ENCODE measurements at places on chromosomes 4 and X.
A peak's percentile ranks its signal among the peaks of the same experiment; 100 is the strongest.

DNA sequence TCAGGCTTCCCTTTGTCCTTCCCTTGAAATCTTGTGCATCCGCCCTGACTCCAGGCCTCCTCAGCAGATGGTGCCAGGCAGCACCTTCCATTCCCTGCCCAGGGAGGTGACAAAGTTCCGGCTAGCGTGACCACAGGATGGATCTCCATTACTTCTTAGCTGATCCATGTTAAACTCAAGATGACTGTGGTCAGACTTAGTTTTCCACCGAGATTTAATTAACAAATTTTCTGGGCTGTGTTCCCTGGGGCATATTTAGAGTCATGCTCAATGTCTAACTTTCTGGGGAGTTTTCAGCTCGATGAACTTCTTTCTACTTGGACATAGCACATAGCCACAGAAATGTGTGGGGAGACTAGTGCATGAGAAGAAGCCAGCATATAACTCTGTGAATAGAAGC, 215.1 kb upstream of the SFRP2 start:
- peaks cover 14% of the 10 kb centered on the region for H3K36me3 ChIP-seq
- no peak overlapping the region for H3K4me3 ChIP-seq
- H3K4me1 ChIP-seq: peaks cover 59% of the 10 kb centered on the region
- peak overlapping the region; percentile 97 for H3K27ac ChIP-seq

GRCh38 chr4:66911880-66912279, 633.4 kb downstream of the CENPC start:
- no peaks in the 10 kb centered on the region for H3K27me3 ChIP-seq
- H3K4me3 ChIP-seq: no peak overlapping the region
- H3K27ac ChIP-seq: no peak overlapping the region
- H3K4me1 ChIP-seq: peaks cover 9% of the 10 kb centered on the region
- H3K36me3 ChIP-seq: no peaks in the 10 kb centered on the region

GRCh38 chr4:4519297-4519894, 22.5 kb downstream of the STX18 start:
- no peaks in the 10 kb centered on the region for H3K27me3 ChIP-seq
- no peaks in the 10 kb centered on the region for H3K36me3 ChIP-seq
- no peak overlapping the region for H3K27ac ChIP-seq
- H3K4me3 ChIP-seq: no peak overlapping the region

DNA sequence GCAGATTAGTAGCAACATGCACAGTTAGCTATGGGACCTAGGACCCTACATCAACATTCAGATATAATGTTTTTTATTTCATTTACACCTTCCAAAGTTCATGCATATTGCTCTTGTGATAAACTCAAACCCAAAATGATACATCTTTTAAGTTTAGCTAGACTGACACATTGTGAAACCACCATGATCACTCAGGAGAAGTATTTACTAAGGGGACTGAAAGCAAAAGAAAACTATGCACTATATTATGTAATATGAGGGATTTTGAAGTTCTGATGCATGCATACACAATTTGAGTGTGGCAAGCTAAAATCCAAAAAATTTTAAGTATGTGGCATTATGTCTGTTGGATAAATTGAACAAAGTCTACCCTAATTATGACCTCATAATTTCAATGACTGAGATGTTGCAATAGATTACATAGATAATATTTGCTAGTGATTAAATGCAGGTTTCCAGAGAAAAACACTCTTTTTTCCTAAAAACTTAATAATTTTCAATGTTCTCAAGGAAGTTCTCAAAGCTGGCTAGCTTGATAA, 914.8 kb upstream of the GRIA3 start:
- H3K4me1 ChIP-seq: no peaks in the 10 kb centered on the region
- H3K4me3 ChIP-seq: no peak overlapping the region
- no peaks in the 10 kb centered on the region for H3K27me3 ChIP-seq
- H3K36me3 ChIP-seq: no peaks in the 10 kb centered on the region
- no peak overlapping the region for H3K27ac ChIP-seq
- DNase-seq: no peak

DNA sequence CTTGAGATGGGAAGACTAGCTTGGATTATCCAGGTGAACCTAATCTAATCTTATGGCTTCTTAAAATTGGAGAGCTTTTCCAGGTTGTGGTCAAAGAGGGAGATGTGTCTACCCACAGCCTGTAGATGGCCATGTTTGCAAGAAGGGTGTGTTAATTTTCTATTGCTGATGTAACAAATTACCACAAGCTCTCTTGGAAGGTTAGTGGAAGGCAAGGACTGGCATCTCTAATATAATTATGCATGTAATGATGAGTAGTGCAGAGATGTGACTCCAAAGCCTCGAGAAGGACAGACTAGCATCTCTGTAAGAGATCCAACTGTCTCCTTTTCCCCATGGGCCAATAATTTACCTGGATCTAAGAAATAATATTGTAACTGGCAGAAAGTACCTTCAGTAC, 3.2 kb upstream of the ADH1B start:
- H3K36me3 ChIP-seq: peaks cover 7% of the 10 kb centered on the region
- no peak overlapping the region for H3K4me3 ChIP-seq
- H3K4me1 ChIP-seq: peaks cover 19% of the 10 kb centered on the region
- no peak for DNase-seq
- H3K27me3 ChIP-seq: no peaks in the 10 kb centered on the region

- no peak overlapping the region for H3K27ac ChIP-seq
- no peak for DNase-seq
- H3K27me3 ChIP-seq: no peaks in the 10 kb centered on the region
- H3K36me3 ChIP-seq: no peaks in the 10 kb centered on the region
- H3K4me1 ChIP-seq: peaks cover 12% of the 10 kb centered on the region
These were observed 87.5 kb downstream of the GLRA2 start for GRCh38 chrX:14616836-14617235.

DNA sequence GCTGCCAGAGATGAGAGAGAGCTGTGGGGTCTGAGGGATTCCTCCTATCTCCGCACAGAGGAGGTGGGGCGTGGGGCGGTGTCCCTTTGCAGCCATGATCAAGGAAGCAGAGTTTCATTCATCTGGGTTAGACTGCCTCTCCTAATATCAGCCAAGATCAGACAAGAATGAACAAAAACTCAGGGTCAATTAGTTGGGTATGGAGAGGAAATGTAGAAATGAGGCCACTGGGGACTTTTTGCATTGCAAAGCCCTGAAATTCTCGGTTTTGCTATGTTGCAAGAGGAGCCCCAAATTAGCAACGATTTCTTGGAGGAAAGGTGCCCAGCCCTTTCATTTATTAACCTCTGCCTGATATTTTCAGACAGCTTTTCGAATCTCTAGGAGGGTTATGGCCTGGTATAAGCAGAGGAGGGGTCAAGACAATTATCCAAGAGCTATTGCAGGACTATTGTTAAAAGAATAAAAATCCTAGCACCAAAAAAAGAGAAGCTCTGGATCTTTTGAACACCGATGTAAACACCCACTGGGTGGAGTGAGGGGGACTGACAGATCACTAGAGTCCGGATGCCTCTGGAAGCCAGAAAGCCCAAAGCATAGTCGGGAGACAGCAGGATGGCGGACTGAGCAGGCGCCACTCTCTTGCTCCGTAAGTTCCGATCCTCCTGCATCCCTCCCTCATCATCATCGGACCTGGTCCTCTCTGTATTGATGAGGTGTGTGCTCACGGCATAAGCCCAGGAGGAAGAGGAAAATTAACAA, 34.4 kb upstream of the ACSL1 start:
- no peaks in the 10 kb centered on the region for H3K4me1 ChIP-seq
- no peak overlapping the region for H3K27ac ChIP-seq
- DNase-seq: no peak
- H3K36me3 ChIP-seq: no peaks in the 10 kb centered on the region
- H3K4me3 ChIP-seq: no peak overlapping the region
- peaks cover 23% of the 10 kb centered on the region for H3K27me3 ChIP-seq

- no peak overlapping the region for H3K27ac ChIP-seq
- no peak overlapping the region for H3K4me3 ChIP-seq
- H3K4me1 ChIP-seq: no peaks in the 10 kb centered on the region
- DNase-seq: no peak
These were observed 47.9 kb downstream of the MAD2L1 start for GRCh38 chr4:120018786-120019185.

GRCh38 chrX:63765712-63766111, 19.3 kb downstream of the ARHGEF9 start:
- H3K4me3 ChIP-seq: no peak overlapping the region
- peaks cover 6% of the 10 kb centered on the region for H3K36me3 ChIP-seq
- H3K27me3 ChIP-seq: no peaks in the 10 kb centered on the region
- peaks cover 16% of the 10 kb centered on the region for H3K4me1 ChIP-seq
- no peak overlapping the region for H3K27ac ChIP-seq

DNA sequence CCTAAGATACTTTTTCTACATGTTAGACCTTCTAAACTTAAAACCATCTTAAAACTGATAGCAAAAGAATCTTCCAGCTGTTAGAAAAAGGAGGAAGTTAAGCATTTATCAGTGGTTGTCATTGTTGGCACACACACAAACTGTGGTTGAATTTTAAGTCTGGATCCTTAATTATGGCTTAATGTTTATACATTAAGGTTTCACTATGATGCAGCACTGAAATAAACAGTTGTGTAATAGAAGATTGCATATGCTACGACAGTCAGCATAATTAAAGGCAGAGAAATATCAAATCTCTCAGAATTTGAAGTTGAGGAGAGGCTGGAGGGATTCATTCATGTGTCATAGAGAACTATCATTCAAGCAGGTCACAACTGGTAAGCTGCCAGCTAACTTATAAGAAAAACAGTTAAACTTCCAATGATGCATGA, 32.3 kb downstream of the ADGRA3 start:
- DNase-seq: no peak
- no peak overlapping the region for H3K27ac ChIP-seq
- H3K4me1 ChIP-seq: peaks cover 27% of the 10 kb centered on the region
- H3K36me3 ChIP-seq: no peaks in the 10 kb centered on the region

DNA sequence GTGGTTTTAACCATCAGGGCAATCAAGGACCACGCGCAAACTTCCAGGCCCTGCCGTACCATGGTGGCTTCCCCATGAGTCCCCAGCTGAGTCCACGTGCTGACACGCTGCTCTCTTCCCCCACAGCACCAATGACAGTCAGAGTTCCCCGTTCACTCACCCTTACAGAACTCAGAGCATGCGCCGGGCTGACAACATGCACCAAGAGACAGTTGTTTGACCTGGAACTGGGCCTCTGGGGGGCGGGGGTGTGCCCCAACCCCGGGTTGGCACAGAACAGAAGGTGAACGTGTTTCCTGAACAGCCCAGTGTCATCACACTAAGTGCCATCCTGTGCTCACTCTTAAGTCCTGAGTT, 29.4 kb downstream of the IRF2 start:
- H3K4me1 ChIP-seq: peaks cover 63% of the 10 kb centered on the region
- no peaks in the 10 kb centered on the region for H3K27me3 ChIP-seq
- peaks cover 1% of the 10 kb centered on the region for H3K36me3 ChIP-seq
- DNase-seq: no peak
- H3K4me3 ChIP-seq: no peak overlapping the region

DNA sequence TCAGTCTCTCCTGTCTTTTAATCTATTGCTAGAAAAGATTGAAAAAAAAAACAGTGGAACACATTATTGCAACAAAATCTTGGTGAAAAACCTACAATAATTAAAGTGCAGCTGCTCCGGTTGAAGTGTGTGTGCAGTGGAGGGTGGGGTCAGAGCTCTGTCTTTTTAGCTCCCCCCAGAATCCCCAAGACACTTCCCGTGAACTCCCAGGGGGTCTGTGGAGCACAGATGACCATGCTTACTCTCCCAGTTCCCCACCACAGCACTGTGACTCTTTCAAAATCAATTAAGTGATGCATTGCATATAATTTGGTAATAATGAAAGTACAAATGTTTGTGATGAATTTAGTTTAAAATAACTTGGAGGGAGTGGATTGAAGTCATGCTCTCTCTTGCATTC, 15.7 kb upstream of the SLC10A4 start:
- H3K4me1 ChIP-seq: peaks cover 16% of the 10 kb centered on the region
- H3K27me3 ChIP-seq: peaks cover 2% of the 10 kb centered on the region
- H3K36me3 ChIP-seq: no peaks in the 10 kb centered on the region
- H3K27ac ChIP-seq: no peak overlapping the region

DNA sequence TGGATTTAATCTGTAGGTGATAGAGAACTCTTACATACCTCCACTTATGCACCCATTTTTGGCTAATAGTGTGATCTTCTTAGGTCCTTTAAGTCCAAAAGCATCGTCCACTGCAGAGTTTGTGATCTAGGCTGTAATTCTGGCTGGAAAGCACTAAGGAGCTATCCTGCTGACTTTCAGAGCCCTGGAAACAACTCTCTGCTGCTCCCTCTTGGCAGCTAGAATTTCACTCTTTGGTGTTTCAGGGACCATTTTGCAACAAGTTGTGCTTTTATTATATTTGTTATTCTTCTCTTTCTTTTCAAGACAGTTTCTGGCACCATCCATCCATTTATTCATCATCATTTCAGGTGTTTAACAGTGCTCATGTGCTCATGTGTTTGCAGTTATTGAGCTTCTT, 130.0 kb downstream of the RBM46 start:
- no peak overlapping the region for H3K4me3 ChIP-seq
- no peaks in the 10 kb centered on the region for H3K36me3 ChIP-seq
- H3K27me3 ChIP-seq: peaks cover 2% of the 10 kb centered on the region
- H3K27ac ChIP-seq: no peak overlapping the region
- no peak for DNase-seq

GRCh38 chr4:6058531-6059374, 40.5 kb upstream of the C4orf50 start:
- no peak for DNase-seq
- no peaks in the 10 kb centered on the region for H3K36me3 ChIP-seq
- no peaks in the 10 kb centered on the region for H3K4me1 ChIP-seq
- no peak overlapping the region for H3K4me3 ChIP-seq
- H3K27ac ChIP-seq: no peak overlapping the region

DNA sequence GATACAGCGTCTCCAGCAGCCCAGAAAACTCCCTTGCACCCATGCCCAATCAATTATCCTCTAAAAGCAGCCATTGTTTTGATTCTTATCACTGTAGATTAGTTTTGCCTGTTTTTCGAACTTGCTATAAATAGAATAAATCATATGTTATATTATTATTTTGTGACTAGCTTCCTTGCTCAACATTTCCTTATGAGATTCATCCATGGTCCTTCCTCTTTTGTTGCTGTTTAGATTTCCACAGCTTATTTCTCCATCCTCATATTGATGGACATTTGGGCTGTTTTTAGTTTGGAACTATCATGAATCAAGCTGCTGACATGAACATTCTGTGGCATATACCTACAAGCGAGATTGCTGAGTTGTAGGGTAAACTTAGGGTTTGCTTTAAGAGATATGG, 595.3 kb downstream of the BCOR start:
- H3K4me1 ChIP-seq: peaks cover 9% of the 10 kb centered on the region
- H3K27ac ChIP-seq: no peak overlapping the region
- no peak overlapping the region for H3K4me3 ChIP-seq
- no peaks in the 10 kb centered on the region for H3K27me3 ChIP-seq

GRCh38 chr4:155025762-155026457, 182.5 kb upstream of the NPY2R start:
- no peaks in the 10 kb centered on the region for H3K4me1 ChIP-seq
- no peak overlapping the region for H3K27ac ChIP-seq
- peaks cover 13% of the 10 kb centered on the region for H3K27me3 ChIP-seq
- H3K36me3 ChIP-seq: no peaks in the 10 kb centered on the region

DNA sequence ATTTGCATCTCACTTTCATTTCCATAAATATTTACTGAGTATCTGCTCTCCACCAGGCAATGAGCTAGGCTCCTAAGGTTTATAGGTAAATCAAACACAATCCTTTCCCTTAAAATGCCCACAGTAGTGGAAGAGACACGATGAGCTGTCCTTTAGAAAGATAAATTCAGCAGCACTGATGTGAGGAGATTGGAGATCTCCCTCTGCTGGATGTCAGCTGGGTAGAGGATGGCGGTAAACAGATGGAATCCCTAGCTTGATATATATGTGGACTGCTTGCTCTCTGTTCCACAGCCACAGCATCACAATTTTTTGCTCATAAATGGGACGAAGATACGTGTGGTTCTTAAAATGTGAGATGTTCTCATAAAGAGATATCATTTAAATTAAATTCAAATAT, 216.4 kb upstream of the RASGEF1B start:
- H3K36me3 ChIP-seq: no peaks in the 10 kb centered on the region
- H3K27ac ChIP-seq: no peak overlapping the region
- peaks cover 7% of the 10 kb centered on the region for H3K27me3 ChIP-seq
- H3K4me1 ChIP-seq: peaks cover 29% of the 10 kb centered on the region
- DNase-seq: no peak
